Progenitor cell of endocrine pancreas (in vitro differentiated cells): ENCODE measurements at places on chromosomes 7 and 10.
A peak's percentile ranks its signal among the peaks of the same experiment; 100 is the strongest.

GRCh38 chr10:30816159-30816819 is 186.7 kb upstream of the LYZL2 start:
- H3K36me3 ChIP-seq, result no peaks in the 10 kb centered on the region
- H3K4me1 ChIP-seq, result peaks cover 49% of the 10 kb centered on the region
- H3K27ac ChIP-seq, result peak overlapping the region; percentile 31
- no peak overlapping the region for H3K4me3 ChIP-seq

DNA sequence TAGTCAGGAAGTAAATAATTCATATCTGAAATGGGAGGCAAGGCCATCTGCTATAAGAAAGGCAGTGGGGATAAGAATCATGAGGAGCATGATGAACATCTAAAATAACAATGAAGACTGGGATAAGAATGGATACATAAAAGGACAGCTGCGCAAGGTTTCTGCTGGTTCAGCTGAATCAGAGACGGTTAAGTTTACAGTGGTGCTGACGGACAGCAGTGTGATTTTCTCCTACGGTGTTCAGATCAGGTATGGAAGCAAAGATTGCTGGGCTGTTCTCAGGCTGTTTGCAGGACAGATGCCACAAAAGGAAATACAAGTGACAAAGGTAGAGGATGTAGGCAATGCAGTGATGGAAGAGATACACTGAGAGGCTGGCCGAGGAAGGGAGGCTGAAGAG is 8.4 kb downstream of the CYCS start:
- peaks cover 8% of the 10 kb centered on the region for H3K36me3 ChIP-seq
- no peaks in the 10 kb centered on the region for H3K4me1 ChIP-seq
- no peaks in the 10 kb centered on the region for H3K27me3 ChIP-seq

DNA sequence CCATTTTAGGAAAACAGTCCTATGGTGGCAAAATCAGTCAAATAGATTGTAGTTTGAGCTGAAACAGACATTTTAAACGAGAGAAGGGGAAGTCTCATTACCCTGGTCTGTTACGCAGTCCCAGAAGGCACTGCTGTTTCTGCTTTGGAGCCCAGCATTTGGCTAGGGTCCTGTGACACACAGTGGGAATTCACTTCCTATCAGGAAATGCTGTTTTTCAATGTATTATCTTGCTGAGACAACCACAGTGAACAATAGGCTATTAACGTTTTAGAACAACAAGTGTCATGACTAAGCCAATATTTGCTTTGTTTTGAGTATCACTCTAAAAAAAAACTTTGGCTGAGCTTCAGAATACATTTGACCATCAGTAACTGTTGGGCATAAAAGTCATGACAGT is 74.1 kb downstream of the ADD3 start:
- H3K4me3 ChIP-seq, result no peak overlapping the region
- peaks cover 45% of the 10 kb centered on the region for H3K4me1 ChIP-seq
- H3K36me3 ChIP-seq, result peaks cover 1% of the 10 kb centered on the region
- DNase-seq, result no peak
- H3K27ac ChIP-seq, result peak overlapping the region; percentile 72

DNA sequence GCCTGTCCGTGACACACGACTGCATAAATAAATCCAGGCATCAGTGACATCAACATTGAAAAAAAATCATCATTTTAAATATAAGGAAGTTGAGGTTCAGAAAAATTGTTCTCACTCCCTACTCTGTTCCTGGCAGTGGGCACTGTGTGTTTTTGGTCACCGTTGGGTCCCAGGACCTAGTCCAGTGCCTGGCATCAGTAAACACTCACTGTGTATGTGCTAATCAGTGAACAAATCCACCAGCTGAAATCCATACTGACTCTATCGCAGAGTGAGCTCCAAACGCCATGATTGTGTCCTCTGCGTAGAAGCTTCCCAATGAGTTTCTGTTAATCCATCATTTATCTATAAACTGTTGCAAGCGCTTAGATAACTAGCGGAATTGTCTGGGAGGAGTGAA is 41.2 kb downstream of the ITIH2 start:
- H3K4me3 ChIP-seq, result no peak overlapping the region
- H3K36me3 ChIP-seq, result no peaks in the 10 kb centered on the region
- no peak for DNase-seq
- H3K4me1 ChIP-seq, result no peaks in the 10 kb centered on the region
- H3K27me3 ChIP-seq, result no peaks in the 10 kb centered on the region

GRCh38 chr7:34061149-34061548 is 155.8 kb downstream of the BMPER start:
- no peak overlapping the region for H3K4me3 ChIP-seq
- H3K27ac ChIP-seq, result no peak overlapping the region
- peaks cover 4% of the 10 kb centered on the region for H3K27me3 ChIP-seq
- DNase-seq, result no peak
- H3K36me3 ChIP-seq, result no peaks in the 10 kb centered on the region
- no peaks in the 10 kb centered on the region for H3K4me1 ChIP-seq

DNA sequence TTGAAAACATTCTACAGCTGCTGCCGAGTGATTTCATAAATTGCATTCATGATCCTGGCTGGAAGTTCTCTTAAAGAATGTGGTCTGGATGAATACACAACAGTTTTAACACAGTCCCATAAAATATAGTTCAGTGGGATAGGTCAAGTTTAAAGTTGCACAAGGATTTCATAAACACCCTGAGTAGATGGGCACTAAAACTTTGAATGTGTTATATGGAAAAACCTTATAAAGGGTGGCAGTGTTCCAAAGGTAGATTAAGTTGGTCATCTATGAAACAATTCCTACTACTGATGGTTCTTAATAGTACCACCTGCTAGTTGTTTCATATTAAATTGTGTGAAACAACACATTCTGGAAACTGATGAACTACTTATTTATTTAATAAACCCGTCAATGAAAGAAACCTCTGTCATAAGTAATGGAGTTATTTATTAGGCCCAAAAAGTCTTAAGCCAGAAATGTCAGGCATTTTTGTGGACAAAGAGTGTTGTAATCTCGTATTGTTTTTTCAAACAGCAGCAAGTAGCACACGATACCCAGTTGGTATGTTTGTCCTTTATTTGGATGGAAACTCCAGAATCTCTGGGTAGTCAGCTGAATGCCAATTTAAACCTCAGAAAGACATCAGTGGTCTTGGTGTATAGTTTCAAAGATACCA is 14.3 kb upstream of the RPA3 start:
- H3K4me3 ChIP-seq, result no peak overlapping the region
- no peak for DNase-seq
- peaks cover 23% of the 10 kb centered on the region for H3K4me1 ChIP-seq

DNA sequence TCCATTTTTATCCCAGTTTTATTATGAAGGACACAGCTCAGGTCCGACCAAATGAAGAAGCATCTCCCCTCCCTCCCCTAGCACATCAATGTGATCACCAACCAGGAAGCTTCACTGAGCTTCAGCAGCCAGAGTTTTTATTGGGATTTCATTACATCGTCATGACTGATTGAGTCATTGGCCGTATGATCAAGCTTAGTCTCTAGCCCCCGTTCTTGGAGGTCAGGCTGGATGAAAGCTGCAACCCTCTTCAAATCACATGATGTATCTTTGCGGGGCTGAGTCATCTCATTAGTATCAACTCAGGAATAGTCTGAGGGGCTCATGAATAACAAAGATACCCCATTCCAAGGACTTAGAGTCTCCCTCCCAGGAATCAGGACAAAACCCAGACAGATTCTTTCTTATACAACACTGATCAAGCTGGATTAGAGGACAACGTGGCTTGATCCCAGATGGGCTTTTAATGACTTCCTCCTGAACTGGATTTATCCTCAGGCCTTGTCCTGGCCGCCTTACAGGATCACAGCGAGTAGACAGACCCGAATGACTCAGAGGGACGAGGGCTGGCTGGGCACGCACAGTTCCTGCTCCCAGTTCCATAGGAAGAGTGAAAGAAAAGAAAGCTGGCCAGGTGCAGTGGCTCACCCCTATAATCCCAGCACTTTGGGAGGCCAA is 14.5 kb downstream of the LIMK1 start:
- no peak for DNase-seq
- H3K27ac ChIP-seq, result no peak overlapping the region
- H3K4me3 ChIP-seq, result no peak overlapping the region
- peaks cover 12% of the 10 kb centered on the region for H3K4me1 ChIP-seq

DNA sequence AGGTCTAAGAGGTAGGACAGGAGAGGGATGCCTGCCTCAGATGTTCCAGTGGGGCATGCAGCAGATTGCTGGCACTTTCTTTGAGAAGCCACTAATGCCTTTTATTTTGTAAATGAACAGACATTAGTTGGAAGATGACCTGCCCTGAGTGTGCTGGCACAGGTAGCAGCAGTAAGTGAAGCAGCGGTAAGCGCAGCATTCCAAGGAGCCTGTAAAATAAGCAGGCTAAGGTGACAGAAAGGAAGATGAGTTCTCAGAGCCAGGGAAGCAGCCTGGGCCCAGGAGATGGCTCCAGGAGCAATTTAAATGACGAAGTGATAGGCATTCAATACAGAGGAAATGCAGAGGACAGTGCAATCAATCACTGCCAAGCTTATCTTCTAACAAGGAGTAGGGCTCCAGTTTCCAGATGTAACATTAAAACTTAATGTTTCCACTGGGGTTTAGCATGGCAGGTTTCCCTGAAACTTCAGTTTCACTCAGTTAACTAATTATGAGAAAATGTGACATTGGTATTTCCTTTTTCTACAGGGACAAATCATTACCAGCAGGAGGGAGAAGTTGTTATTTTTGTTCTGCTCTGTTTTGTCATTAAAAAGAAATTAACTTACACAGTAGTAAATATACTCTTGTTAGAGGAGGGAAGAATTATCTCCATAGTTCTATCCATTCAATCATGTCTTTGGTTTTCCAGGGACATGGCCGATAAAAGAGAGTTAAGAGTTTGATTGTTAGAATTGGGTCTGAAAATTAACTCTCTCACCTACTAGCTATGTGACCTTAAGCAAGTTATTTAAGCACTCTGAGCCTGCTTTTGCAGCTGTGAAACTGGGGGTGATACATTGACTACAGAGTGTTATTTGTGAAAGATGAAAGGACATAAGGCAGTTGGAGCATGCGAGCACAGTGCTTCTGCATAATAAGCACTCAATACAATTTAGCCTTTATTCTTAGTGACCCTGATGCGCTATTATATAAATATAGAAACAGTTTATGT is 96.6 kb upstream of the PTN start:
- no peaks in the 10 kb centered on the region for H3K36me3 ChIP-seq
- H3K27me3 ChIP-seq, result no peaks in the 10 kb centered on the region
- H3K27ac ChIP-seq, result no peak overlapping the region
- H3K4me1 ChIP-seq, result peaks cover 8% of the 10 kb centered on the region

DNA sequence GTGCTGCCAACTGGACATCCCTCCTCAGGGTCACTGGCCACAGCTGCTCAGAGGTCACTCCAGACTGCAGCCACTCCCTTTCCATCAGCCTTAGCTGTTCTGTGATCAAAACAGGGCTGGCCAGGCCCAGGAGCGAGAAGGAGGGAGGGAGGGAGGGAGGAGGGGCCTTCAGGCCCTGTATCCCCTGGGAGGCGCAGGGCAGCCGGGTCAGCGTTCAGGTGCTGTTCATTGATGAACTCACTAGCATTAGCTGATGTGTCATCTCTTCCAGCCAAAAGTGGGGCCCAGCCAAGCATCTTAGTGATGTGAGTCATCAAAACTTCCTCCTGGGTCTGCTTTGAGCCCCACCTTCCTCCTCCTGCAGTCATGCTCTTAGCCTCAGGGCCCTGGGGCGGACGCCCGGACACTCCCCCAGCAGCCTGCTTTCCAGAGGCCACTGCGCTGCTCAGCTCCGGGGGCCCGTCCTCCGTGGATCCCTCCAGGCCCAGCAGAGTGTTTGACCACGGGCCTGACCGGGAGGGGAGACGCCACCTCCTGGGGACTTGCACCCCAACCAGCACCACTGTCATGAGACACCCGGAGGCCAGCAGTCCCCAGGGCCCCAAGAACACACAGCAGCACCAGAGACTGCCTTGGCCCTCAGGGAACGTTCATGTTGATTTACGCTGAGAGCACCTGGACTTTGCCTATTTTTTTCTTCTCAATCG is 149.2 kb downstream of the PRKAG2 start:
- H3K36me3 ChIP-seq, result no peaks in the 10 kb centered on the region
- H3K27me3 ChIP-seq, result peaks cover 4% of the 10 kb centered on the region
- H3K4me1 ChIP-seq, result peaks cover 4% of the 10 kb centered on the region
- no peak for DNase-seq

DNA sequence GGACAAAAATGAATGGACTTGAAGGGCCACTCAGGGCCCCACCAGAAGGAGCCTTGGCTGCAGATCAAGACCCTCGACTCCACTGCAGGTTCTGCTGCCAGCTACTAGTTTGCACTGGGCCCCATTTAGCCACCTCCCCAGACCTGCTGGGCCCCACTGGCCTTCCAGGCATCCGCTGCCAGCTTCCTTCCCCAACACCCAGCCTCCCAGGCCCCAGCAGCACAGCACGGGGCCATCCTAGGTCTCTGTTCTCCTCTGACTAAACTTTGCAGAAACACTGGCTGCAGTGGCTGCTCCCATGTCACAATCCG is 277.4 kb upstream of the KLF14 start:
- H3K4me1 ChIP-seq, result peaks cover 3% of the 10 kb centered on the region
- no peak overlapping the region for H3K4me3 ChIP-seq
- H3K36me3 ChIP-seq, result no peaks in the 10 kb centered on the region
- no peak overlapping the region for H3K27ac ChIP-seq
- DNase-seq, result no peak

DNA sequence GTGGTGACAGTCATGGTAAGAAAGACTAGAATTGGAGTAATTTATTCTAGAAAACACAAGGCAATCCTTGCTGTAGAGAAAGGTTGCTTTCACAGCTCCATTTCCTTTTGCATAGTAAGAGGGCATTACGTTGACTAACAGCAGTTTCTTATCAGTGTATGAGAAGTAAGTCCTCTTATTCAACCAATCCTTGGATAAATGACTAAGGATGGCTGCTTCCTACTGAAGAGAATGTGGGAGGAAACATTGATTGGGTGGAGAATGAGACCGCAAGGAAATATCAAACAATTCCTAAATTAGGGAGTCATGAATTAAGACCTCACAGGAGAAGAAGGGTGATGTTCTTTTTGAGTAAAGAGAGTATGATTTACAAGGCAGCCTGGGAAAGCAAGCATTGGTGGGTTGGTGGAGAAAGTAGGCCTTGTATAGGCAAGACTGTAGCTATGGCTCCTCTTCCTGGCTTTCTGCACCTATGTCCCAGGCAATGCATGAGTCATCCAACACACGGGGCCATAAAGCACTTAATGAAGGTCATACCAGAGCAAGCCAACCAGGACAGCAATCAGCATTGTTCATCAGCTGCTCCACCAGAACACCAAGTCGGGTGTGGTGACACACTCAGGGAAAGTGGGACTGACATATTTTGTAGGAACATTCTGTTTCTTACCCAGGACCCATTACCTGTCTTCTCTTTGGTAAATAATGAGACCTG is 5.6 kb downstream of the MGAM start:
- peaks cover under 1% of the 10 kb centered on the region for H3K36me3 ChIP-seq
- H3K27me3 ChIP-seq, result no peaks in the 10 kb centered on the region
- H3K27ac ChIP-seq, result no peak overlapping the region
- no peak for DNase-seq
- no peak overlapping the region for H3K4me3 ChIP-seq

- no peaks in the 10 kb centered on the region for H3K27me3 ChIP-seq
- no peak overlapping the region for H3K4me3 ChIP-seq
- H3K4me1 ChIP-seq, result no peaks in the 10 kb centered on the region
- H3K27ac ChIP-seq, result no peak overlapping the region
These were observed 120.9 kb upstream of the KCTD7 start for GRCh38 chr7:66507764-66508296.
